Activated T-helper 1 cell treated with Interleukin-2 at 50 U/mL for 16 hours (primary cell): ENCODE measurements at places on chromosomes 7 and 10.

DNA sequence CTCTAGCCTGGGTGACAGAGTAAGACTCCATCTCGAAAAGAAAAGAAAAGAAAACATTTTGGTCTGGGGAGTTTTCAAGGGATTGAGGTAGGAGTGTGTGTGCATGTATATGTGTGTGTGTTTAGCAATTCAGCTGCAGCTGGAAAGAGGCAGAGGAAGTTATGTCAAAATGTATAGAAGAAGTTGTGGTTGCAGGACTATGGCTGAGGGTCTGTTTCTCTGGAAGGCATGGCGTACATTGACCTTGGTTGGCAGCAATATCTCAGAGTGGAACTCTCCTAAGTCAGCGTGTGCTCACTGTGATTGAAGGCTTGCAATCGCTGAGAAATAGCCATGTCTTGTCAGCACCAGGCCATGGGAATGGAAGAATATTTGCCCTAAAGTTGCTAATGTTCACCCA is 28.6 kb upstream of the RHBDD2 start:
- DNase-seq: no peak

GRCh38 chr10:1162481-1163203 is 106.5 kb downstream of the WDR37 start:
- no peak for DNase-seq

DNA sequence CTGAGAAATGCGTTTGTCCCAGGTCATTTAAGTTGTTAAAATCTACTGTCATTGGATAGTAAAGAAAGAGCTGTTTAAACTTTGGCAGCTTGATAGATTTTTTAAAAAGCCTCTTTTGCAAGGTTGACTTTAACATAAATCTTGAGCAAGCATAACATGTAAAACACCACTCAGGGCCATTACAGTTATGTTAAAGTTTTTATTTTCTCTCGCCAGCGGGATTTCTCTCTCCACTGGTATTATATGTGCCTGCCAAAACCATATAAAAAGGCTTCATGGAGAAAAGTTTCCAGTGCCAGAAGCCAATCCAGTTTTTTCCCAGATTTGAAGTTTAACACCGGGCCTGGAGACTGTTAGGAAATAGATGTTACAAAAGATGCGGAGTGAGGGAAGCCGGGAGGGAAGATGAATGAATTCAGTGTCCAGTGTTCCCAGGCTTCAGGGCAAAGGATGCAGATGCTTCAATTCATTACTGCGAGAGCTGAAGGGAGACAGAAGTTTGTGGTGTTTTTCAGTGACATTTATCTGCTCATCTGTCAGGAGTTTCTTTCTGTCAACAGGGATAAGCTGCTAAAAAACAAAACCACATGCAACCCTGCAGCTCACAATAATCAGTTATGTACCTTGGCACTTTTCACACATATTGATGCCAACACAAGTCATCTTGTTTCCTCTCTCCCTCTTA is 155.5 kb downstream of the SPAG6 start:
- DNase-seq: no peak

- DNase-seq: no peak
Measured at GRCh38 chr10:84683550-84683949, 355.2 kb downstream of the CCSER2 start.

GRCh38 chr7:6508950-6509349 is 42.3 kb downstream of the GRID2IP start:
- no peak for DNase-seq

- no peak for DNase-seq
Measured at GRCh38 chr7:77940647-77941046, 142.1 kb downstream of the PHTF2 start.

DNA sequence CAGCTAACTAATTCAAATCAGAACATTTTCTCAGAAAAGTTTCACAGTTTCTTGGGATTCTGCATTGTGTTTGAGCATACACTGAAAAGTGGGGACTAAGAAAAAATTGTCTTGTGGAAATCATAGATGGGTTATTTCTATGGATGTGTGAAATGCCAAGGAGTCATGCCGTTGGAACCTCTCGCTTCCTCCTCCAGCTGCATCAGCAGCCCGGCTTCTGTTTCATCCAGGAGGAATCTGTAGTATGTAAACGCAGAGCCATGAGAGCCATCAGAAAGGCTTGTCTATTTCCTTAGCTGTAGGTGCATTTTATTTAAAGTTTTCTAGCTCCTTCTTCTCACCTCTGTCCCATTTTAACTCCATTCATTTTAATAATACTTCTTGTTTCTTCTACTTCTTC is 1144.1 kb downstream of the GATA3 start:
- DNase-seq: no peak

DNA sequence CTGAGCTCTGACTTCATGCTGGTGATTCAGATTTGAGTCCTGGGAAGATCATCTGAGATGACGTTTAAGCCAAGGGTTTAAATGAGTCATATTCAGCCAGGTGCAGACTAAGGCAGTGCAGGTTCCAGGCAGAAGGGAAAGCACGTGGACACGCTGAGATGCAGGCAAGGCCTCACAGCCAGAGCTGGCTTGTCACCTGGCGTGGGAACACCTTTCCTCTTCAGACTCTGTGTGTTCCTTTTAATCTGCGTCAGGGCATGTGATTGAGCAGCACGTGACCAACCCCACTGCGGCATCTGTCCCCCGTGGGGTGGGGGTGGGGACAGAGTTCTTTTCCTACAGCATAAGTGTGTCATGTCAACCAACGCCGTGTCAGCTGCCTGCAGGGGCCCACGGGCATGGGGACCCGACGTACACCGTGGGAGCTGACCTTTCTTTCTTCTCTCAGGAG is 10.7 kb upstream of the IDI2 start:
- no peak for DNase-seq

DNA sequence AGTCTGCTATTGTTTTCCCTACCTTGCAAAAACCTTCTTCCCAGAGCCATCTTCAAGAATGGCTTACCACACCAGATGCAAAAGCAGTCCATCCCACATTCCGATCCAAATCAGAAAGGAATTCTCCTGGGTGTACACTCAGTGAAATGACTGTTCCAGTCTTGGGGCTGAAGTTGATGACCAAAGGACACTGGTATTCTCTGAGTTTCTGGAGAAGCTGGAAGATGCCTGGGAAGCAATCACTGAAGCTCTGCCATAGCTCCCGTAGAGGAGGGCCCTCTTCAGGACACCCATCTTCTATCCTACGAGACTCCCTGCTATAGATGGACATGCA is 155.7 kb downstream of the LCOR start:
- DNase-seq: no peak

DNA sequence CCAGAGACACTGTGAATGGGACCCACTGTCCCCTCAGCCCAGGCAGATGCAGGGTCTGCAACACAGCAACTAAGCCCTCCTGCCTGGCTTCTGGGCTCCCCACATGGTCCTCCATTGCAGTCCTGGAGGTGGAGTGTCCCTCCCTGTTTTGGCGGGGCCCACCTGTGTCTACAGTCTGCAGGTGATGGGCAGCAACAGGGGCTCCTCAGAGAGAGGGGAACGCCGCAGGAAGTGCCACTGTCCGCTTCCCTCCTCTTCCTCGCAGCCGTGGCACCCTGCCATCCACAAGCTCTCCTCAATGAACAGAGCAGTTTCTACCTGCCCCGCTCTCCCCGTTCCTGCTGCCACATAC is 9.3 kb downstream of the CAMK2G start:
- DNase-seq: no peak

- DNase-seq: no peak
Measured at GRCh38 chr7:129864042-129864441, 88.7 kb downstream of the UBE2H start.

- no peak for DNase-seq
Measured at GRCh38 chr7:54705436-54705835, 53.6 kb downstream of the SEC61G start.

GRCh38 chr10:9814285-9814864 is 1203.3 kb upstream of the CELF2 start:
- DNase-seq: no peak
